ENCODE measurements at places on chromosomes 1 and 21.

GRCh38 chr21:25513810-25514209, 93.5 kb downstream of the MRPL39 start:
- no peak for DNase-seq

DNA sequence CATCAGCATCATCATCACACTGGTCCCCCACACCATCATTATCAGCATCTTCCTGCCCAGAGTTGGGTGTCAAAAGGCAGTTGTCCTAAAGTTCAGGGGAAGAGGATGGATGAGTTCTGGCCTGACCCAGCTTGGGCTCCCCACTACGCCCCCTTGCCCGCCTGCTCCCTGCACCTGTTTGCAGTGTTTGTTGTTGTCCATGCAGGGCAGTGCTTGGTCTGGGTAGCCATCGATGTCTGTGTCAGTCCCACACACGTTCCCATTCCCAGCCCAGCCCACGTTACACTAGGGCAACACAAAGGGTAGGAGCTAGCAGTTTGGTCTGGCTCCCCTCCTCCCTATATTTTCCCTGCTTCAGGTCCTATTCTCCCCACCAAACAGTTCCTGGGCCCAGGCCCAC, 6.8 kb downstream of the THBS3 start:
- no peak for DNase-seq

DNA sequence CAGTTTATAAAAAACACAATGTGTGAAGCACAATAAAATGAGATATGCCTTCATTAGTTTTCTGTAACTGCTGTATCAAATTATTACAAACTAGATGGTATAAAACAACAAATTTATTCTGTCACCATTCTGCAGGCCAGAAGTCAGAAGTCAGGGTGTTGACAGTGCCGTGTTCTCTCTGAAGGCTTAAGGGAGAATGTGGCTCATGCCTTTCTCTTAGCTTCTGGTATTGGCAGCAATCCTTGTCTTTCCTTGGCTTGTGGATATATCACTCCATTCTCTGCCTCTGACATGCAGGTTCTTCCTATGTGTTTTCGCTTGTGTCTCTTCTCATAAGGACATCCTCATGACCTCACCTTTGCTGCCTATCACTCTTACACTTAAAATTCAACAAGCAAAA, 10.1 kb downstream of the NEK7 start:
- DNase-seq = no peak

GRCh38 chr21:33948951-33949444, 33.4 kb upstream of the ATP5PO start:
- DNase-seq = no peak

DNA sequence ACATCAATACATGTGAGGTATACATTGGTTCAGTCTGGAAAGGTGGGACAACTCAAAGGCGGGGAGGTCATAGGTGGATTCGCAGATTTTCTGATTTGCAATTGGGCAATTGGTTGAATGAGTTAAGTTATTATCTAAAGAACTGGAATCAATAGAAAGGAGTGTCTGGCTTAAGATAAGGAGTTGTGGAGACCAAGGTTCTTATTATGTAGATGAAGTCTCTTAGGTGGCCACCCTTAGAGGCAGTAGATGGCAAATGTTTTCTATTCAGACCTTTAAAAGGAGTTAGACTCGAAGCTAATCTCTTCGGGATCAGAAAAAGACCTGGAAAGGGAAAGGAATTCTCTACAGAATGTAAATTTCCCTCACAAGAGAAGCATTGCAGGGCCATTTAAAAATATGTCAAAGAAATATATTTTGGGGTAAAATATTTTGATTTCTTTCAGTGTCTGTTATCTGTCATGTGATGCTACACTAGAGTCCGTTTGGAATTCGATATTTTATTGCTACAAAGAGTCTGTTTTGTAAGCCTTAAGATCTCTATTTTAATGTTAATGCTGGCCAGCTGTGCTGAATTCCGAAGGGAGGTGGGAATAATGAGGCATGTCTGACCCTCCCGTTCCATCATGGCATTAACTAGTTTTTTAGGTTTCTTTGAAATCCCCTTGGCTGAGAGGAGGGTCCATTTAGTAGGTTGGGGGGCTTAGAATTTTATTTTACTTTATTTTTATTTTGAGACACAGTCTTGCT, 265.1 kb downstream of the PTPRU start:
- no peak for DNase-seq

GRCh38 chr1:237794071-237794470, 96.7 kb downstream of the ZP4 start:
- no peak for DNase-seq

- DNase-seq = no peak
Measured at GRCh38 chr1:167635156-167635648, 5.2 kb downstream of the RCSD1 start.

- no peak for DNase-seq
Measured at GRCh38 chr1:32014948-32015273, 1.2 kb downstream of the KHDRBS1 start.

DNA sequence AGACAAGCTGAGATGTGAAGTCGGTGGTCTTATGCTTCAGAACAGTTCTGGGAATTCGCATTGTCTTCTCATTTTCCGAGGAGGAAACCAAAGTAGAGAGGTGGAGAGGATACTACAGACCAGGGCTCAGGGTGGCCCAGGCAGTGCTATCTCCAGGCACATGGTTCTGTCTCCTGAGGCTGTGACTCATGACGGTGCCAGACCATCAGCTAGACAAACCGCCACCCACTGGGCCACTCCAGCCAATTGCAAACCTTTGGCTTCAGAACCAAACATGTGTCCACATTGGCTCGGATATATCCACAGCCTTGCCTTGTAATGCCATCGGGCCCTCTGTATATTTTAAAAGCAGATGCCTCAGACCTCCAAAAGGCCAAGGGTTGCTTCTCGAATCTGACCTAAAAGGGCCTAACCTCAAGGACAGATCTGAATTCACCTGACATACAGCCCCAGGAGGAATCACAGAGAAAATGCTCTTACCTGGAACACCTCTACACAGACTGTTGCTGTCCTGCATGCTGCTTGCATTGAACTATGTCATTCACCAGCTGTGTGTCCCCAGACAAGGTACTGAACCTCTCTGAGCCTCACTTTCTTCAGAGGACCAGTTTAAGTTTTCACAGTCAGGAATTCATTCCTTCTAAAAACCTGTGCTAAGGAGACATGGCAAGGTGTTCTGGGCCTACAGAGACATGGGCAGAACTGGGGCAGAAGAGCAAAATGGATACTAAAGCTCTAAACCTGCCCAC, 224.9 kb upstream of the JUN start:
- no peak for DNase-seq

GRCh38 chr1:20349561-20349960, 58.9 kb downstream of the VWA5B1 start:
- DNase-seq = no peak

- DNase-seq = no peak
Measured at GRCh38 chr1:150563340-150564038, 14.3 kb downstream of the ADAMTSL4 start.

GRCh38 chr1:154318386-154318785, 2.5 kb upstream of the AQP10 start:
- DNase-seq = no peak

DNA sequence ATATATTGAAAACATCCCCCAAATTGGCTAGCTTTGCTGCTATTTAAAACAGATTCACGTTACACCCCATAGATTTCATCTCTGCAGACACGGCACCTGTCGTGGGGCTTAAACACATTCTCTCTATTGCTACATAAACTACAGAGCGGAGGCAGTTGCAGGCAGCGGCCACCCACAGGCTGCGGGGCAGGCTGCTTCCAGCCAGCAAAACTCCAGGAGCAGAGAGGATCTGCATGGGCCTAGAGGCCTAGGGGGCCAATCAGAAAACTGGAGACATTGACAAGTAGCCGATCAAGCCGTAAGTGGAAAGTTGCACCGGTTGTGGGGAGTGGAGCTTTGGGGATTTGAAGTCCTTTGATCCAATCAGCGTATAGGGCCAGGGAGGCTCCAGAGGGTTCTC, 129.0 kb upstream of the KLHDC7A start:
- DNase-seq = no peak

DNA sequence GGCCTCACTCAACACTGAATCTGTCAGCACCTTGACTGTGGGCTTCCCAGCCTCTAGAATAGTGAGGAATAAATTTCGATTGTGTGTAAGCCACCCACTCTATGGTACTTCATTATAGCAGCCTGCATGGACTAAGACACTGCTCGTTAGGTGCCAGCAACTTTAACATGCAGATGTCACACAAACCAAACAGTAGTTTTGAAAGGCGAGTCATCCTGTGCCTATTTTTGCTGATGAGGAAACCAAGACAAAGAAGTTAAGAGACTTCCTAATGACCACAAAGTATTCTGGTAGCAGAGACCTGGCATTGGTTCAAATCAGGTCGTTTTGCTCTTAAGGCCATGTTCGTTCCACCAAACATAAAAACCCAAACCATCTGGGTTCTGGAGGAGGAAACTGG, 42.9 kb downstream of the BATF3 start:
- no peak for DNase-seq

- DNase-seq = no peak
Measured at GRCh38 chr1:7454052-7454815, 316.9 kb upstream of the VAMP3 start.

DNA sequence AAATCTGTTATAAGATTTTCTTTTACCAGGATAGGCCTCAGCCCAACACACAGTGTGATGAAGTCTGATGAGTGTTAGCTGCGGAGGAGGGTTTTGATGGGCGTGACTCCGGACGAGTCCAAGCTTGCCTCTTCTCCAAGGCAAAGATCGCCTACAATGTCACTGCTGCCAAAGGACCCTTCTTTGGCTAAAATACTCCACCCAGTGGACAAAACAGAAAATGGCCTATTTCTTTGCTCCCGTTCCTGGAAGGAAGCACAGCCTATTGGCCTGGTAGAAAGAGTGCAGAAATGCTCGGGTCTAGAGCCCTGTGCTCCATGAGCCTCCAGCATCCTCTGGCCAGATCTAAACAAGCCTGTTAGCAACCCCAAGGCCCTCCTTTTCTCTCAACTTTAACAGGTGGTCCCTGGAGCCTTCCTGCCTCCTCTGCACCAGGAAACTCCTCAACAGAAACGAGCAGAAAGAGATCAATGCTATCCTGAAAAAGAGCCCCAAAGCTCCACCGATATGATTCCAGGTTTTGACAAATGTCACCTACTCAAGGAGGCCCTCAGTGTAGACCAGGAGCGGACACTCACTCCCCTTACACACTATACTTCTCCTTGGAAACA, 3.4 kb upstream of the CASQ2 start:
- DNase-seq = peak; percentile 75

DNA sequence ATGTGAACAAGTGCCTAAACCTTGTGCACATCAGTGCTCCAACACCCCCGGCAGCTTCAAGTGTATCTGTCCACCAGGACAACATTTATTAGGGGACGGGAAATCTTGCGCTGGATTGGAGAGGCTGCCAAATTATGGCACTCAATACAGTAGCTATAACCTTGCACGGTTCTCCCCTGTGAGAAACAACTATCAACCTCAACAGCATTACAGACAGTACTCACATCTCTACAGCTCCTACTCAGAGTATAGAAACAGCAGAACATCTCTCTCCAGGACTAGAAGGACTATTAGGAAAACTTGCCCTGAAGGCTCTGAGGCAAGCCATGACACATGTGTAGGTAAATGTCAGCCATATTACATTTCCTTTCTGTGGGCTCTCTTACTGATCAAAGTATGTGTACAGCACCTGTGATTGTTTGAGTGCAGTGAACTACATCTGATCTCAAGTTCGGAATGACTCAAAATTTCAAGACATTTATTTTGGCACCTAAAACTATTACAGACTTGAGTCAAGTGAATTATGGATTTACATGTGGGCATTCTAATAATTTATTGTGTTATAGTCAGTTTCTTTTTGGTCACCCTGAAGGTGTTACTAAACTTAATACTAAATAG, 196.5 kb downstream of the TPR start:
- DNase-seq = no peak

DNA sequence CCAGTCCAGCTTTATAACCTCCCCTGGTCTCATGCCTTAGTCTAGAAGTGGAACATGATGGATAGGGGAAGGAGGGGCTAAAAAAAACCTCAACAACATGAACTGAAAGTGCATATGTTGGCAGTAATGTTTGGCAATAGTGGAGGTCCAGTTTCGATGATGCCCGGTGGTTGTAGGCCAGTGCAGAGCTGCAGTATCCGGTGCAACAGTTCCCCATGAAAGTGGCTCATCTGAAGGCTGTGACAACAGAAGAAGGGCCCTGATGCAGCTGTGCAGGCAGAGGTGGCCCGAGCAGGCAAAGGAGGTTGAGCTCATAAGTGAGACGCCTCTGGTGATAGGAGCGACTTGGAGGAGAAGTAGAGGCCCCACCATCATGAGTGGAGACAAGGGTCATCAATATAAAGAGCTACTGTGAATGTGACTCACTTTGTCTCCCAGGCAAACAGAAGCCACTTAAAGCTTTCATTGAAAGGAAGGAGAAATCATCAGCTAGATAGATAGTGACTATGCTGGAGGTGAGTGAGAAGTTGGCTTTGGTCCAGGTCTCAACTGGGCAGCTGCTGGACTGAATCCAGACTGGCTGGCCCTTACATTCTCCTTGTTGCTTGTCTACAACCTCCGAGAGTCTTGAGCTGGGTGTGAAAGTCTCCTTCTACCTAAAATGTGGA, 10.2 kb upstream of the CREG1 start:
- DNase-seq = no peak

GRCh38 chr21:28464095-28464494, 528.6 kb downstream of the LTN1 start:
- no peak for DNase-seq

DNA sequence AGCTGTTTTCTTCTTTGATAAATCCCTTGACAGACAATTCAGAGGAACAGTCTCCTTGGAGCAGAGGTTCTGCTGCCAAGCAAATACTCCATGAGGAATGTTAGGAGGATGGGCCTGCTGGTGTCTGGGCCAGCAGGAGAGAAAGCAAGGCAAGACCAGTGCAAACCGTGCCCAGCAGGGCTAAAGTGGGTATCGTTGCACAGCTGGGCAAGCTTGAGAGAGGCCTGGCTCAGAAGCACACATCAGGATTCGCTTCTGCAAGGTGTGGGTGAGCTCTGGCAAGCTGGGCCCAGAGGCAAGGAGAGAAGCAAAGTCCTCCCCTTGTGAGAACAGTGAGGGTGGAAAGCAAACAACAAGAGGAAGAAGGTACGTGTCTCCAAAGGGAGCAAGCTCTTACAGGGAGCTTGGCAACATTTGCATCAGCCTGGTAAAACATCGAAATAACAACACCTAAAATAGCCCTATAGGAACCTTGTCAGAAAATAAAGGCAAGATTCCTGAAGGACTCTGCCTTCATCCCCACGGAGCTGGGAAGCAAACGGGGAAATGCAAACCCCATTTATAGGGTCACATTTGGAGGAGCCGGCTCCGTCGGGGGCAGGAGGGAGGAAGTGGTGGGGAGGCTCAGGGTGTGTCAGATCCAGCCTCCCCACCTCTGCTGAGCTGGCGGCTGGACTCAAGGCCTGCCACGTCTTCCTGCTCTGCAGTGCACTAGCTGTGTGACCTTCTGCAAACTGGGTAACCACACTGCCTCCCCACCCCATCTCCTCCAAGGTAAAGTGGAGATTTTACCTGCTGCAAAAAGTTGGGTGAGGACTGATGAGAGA, 62.3 kb upstream of the HIVEP3 start:
- no peak for DNase-seq

DNA sequence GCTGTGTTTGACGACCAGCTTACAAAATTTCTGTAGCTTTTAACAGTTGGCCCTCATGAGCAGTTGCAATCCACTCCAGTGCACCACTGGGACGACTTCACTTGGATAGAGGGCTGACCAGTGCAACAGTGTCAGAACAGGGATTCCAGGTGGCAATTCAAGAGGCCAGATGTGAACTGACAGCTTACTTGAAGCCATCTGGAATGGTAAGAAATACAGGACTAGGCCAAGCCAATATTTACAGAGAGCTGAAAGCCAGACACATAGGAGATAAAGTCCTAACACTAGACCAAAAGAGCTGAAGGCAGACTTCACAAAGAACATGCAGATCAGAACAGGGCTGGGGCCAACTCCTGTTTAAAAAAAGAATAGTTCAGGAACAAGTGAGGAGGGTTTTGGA, 93.5 kb upstream of the NFIA start:
- DNase-seq = no peak
